Lower lobe of right lung (tissue), 2 donors: ENCODE measurements at places on chromosomes 3 and 15. TPM values are rescaled to one million over a fixed set of nuclear protein-coding genes. Genes with fewer than 3 reads are reported as not detected.
A peak's percentile ranks its signal among the peaks of the same experiment; 100 is the strongest.

The PLA2G4E gene
- 1.1 TPM for total RNA-seq

GRCh38 chr3:47746264-47746663 lies 35.4 kb downstream of the SMARCC1 start:
- DNase-seq = no peak

DNA sequence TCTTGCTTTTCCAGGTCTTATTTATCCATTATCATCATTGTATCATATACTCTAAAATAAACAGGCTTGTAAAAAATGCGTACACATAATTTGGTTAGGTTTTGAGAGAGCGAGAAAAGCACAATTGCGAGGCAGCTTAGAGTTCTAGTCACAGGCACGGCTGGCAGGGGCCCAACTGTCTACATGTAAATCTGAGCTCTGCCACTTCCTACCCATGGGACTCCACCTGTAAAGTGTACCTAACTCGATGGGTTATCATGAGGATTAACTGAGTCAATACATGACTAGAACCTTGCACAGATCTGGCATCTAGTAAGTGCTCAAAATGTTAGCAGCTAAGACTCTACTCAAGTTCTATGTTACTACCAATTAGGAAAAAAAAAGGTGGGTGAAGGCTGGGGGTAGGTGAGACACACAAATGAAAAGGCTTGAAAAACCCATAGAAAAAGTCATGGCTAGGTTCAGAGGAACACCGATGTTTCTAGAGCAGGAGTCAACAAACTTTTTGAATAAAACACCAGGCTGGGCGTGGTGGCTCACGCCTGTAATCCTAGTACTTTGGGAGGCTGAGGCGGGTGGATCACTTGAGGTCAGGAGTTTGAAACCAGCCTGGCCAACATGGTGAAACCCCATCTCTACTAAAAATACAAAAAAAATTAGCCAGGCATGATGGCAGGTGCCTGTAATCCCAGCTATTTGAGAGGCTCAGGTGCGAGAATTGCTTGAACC lies 36.2 kb downstream of the GLB1 start:
- no peak for DNase-seq

DNA sequence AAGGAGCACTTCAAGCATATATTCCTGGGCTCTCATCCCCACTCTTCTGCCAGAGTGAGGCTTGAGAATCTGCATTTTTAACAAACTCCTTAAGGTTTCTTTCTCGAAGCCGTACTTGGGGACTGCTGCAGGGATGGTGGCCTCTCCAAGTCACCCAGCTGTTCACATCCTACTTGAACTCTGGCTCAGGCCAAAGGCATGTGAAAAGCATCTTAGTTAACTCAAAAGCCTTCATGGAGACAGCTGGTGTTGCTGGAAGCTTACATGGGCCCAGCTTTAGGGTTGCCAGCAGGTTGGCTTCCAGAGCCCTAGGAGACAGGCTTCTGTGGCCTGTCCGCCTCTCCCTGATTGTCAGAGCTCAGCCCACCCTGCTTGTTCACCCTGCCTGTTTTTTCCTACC lies 139.2 kb downstream of the THSD4 start:
- DNase-seq = no peak

The SHISA5 gene
- total RNA-seq = 187 TPM

DNA sequence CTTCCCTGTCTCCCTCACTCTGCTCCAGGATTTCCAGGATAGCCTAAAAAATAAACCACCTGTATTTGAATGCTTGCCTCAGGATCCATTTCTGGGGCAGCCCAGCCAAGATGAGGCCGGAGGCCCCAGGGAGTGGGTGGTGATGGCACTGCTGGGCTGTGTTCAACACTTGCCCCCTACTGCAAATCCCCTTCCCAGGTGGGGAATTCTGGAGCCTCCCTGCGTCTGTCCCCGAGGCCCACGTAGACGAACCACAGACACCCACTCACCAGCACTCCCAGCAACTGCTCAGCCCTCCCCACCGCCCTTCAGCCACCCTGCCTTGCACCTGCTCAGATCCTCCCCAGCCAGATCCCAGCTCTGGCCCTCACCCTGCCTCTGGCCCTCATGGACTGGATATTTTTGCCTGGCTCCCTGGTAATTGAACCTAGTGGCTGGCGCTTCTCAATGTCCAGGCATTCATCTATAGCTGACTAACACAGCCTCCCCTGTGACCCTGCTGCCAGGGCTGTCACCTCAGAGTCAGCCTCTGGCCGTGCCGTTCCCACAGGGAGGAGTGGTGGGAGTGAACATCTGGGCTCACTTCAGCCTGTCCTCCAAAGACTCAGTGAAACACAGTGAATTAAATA lies 17.1 kb upstream of the EPB42 start:
- DNase-seq = no peak

The EDC3 gene
- total RNA-seq = 30.5 TPM

GRCh38 chr3:100936931-100937330 lies 56.3 kb downstream of the ABI3BP start:
- DNase-seq = no peak

- no peak for DNase-seq
Measured at GRCh38 chr3:131762981-131763564, 260.3 kb upstream of the MRPL3 start.

GRCh38 chr15:69170597-69170996 lies 10.2 kb downstream of the GLCE start:
- no peak for DNase-seq

The TMEM40 gene
- total RNA-seq = 1.0 TPM

The DPPA2 gene
- not detected for total RNA-seq

DNA sequence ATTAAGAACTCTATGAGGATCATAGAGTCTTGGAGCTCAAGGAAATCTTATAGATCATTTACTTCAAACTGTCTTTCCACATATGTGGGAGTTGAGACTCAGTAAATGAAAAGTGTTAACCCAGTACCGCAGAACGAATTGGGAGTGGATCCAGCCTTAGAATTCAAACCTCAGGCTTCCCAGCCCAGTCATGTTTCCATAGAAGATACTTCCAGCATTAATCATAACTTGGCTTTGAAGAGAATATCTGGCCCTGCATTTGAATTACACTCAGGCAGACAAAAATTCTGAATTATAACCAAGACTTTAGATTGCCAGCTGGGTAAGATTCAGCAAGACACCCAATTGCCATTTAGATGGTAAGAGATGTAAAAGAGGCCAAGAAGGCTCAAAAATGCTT lies 972.0 kb downstream of the TUSC7 start:
- DNase-seq = no peak

DNA sequence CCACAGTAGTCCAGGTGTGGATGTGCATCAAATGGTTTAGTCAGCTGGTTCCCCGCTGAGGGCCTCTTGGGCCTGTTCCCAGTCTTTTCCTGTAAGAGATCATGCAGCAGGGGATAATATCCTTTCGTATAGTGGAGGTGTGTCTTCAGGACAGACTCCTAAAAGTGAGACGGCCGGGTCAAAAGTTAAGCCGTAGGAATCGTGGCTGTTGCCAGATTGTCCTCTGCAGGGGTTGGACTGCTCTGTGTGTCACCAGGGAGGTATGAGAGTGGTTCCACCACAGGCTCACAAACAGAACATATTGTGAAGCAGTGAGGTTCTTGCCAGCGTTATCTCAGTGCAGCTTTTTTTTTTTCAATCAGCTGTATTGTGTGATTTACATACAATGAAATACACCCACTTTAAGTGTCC lies 95.0 kb downstream of the VGLL4 start:
- no peak for DNase-seq

The KCNMB3 gene
- 2.9 TPM for total RNA-seq

The NR1I2 gene
- total RNA-seq = 0.21 TPM

DNA sequence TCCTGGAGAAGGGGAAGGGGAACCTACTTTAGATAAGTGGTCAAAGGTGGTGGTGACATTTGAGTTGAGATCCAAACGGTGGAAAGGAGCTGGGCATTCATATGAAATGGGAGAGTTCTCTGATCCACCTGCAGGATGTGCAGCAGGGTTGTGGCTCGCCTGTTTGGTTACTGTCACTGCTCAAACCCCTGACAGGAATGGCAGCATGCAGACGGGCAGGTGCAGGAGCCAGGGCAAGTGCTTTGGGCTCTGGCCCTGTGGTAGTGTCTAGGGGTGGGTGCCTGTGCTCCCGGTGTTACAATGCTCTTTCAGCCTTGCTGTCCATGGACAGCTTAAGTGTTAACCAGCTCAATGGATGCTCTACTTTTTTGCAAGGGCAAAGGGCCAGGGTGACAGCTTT lies 18.5 kb downstream of the PAQR9 start:
- no peak for DNase-seq

DNA sequence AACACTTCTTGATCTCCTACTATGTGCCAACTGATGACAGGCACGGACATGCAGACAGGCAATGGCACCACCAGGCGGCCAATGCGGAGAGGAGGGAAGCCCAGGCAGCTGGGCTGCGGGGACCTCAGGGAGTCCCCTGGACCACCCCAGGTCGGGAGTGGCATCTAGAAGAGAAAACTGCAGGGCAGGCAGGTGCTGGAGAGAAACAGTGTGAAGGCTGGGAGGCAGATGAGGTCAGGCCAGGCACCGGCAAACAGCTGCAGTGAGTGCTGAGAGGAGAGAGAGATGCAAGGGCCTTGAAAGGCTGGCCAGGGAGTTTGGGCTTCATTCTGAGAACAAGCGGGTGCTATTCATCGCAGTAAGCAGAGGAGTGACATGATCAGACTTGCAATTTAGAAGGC lies 29.1 kb downstream of the SLC6A1 start:
- no peak for DNase-seq

GRCh38 chr3:13332740-13333139 lies 87.4 kb downstream of the NUP210 start:
- DNase-seq = no peak

DNA sequence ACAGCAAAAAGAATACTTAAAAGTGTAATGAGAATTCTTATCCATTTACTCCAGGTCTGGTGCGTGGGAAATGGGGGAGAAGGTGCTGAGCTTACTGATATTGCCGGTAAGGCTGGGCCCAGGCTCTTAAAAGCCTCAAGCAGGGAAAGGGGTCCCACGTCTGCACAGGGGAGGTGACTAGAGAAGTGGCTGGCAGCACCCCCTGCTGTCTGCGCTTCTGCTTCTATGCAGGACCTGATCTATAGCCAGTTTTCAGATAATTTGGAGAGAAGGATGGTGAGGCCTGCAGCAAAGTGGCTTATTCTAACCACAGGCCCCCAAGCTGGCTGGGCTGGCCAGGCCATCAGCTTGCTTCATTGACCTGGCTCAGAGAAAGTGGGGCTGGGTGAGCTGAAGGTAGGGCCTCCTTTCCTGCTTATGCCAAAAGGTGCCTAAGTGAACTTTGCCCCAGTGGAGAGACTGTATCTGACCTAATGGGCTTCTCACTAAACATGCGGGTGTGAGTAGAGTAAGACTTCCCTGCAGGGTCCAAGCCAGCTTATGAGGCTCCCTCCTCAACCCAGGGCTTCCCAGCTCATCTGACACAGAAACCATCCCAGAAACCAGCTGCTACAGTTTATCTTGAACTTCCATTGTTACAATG lies 30.9 kb upstream of the ATP1B3 start:
- DNase-seq = no peak

DNA sequence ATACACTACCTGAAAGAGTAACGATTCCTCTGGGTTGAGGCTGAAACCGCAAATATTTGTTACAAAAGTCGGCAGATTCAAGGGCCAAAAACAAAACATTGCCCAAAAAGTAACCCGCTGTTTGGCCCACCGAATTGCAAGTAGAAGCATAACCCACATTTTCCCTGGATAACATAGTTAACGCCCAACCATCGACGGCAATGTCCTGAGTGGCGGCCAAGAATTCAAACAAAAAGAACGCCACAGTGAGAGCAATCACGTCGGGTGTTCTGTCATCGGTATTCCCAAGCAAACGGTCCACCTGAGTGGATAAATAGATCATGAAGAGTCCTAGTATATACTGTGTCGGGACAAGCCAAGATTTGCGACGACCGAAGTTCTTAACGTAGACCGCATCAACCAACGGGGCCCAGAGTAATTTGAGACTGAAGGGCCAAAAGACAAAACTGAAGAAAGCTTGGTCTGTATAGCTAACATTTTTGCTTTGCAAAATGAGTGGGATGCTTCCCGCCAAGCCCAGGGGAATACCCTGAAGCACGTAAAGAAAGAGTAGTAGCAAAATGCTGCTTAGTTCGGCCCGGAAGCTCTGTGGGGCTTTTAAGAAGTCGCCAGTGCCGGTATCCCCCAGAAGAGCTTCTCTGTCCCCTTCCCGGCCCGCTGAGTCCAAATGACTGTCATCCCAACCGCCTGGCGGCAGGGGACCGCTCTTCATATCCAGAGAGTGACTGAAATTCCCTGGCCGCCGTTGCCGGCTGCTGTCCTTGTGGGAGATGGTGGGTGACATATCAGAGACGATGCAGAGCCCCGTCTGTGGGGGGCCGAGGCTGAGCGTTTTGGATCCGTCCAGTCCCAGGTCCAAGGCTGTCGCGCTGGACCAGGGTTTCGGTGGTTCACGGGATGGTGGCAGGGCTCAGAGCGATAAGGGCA lies 750 bp downstream of the SLC33A1 start:
- peak; percentile 62 for DNase-seq

GRCh38 chr15:27585041-27585640 lies 514.0 kb downstream of the OCA2 start:
- DNase-seq = no peak

The ARPP19 gene
- total RNA-seq = 150 TPM

GRCh38 chr3:43288850-43289249 lies 2.5 kb downstream of the SNRK start:
- DNase-seq = no peak

GRCh38 chr3:58572634-58573230 lies 4.5 kb downstream of the FAM107A start:
- DNase-seq = no peak

GRCh38 chr15:101692801-101693598 lies 31.3 kb downstream of the TARS3 start:
- no peak for DNase-seq

- DNase-seq = no peak
Measured at GRCh38 chr15:25741256-25741580, 121.9 kb downstream of the ATP10A start.

- DNase-seq = no peak
Measured at GRCh38 chr3:131338948-131339640, 42.5 kb upstream of the NUDT16 start.

DNA sequence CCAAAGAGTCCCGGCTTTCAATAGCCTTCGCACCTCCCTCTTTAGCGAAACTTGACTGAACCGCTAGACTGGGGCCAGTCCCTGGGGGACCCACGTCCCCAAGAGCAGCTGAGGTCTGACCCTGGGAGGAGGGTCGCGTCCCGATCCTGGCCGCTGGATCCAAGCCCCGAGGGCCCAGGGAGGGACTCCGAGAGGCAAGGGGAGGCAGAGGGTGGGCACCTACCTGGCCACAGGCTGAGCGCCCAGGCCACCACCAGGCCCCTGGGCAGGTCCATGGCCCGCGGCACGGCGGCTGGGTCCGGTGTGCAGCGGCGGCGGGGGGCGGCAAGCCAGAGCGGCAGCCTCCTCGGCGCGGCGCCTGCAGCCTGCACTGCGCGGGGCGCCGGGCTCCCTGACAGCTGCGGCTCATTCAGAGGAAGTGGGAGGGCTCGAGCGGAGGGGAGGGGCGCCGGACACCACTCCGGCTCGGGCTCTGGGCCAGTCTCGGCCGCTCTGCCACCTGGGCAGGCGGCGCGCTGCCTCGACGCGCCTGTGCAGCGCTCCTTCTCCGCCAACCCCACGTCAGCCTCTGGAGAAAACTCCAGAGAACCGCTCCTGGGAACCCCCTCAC lies at the start of gene ITGA11:
TSS of gene ITGA11 (minus strand) at position 372 of the 610 bp plus-strand sequence. CDS start at position 275, 97 bp downstream.
- peak; percentile 72 for DNase-seq
